ENCODE measurements at places on chromosomes 6 and 20.

GRCh38 chr6:16481697-16482399, 243.5 kb downstream of the GMPR start:
- no peak for DNase-seq

GRCh38 chr6:83216806-83217205, 23.6 kb downstream of the RWDD2A start:
- DNase-seq, result no peak

GRCh38 chr6:113779656-113780055, 77.5 kb upstream of the MARCKS start:
- DNase-seq, result no peak

- no peak for DNase-seq
Observed at GRCh38 chr6:168208854-168209253, 110.7 kb downstream of the DACT2 start.

GRCh38 chr20:24950128-24950835, 1.2 kb downstream of the CST7 start:
- no peak for DNase-seq

DNA sequence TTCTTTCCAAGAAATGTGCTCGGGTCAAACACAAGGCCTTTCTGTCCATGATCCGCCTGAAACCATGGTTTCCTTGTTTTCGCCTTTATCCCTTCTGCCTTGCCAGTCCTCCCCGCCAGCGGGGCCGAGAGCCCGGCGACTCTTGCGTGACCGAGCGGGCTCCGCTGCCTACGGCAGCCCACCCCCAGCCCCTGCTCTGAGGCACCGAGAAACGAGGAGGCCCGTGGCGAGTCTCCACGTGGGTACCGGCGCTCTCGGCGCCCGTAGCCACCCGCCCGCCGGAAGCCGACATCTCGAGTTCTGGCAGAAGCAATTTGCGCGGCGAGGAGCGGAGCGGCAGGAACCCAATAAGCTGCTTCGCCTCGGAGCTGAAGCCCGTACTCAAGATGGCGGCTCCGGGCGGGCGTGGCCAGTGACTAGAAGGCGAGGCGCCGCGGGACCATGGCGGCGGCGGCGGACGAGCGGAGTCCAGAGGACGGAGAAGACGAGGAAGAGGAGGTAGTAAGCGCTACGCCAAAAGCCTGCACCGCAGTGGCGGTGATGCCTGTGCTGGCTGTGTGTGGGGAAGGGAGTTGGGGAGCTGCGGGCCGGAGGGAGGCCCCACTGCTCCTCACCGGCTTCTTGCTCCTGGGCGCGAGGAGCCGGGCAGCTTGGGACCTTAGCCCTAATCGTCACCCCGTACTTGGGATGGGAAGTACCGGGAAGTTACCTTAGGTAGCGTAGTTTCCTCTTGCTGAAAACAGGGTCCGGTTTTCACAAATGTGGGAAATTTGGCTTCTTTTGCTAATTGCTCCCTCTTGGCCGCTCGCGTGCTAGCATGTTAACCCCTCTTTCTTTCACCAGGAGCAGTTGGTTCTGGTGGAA, at the start of gene GTF3C6:
Gene GTF3C6 (plus strand): TSS at position 378 of the 864 bp plus-strand sequence. CDS start 64 bp downstream, at position 442.
- DNase-seq, result peak; percentile 73

GRCh38 chr20:62906647-62907375, 19.5 kb downstream of the DIDO1 start:
- no peak for DNase-seq

- no peak for DNase-seq
Observed at GRCh38 chr6:112773187-112773586, 426.1 kb downstream of the RFPL4B start.

GRCh38 chr6:169251371-169251802, 2.3 kb downstream of the THBS2 start:
- no peak for DNase-seq

- DNase-seq, result no peak
Observed at GRCh38 chr6:168177103-168177891, 98.3 kb upstream of the FRMD1 start.

DNA sequence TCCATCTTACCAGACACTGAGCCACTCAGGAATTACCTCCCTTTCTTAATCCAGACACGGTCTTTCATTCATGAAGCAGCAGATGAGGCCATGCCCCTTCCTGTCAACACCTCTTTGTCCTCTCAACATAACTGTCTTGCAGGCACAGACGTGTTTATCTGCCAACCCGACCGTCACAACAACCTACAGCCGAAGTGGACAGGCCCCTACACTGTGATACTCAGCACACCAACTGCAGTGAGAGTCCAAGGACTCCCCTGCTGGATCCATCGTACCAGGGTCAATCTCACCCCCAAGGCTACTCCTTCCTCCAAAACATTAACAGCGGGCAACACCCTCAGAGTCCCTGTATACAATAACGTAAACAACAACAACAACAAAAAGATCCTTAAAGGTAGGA, 30.6 kb upstream of the ULBP3 start:
- no peak for DNase-seq

DNA sequence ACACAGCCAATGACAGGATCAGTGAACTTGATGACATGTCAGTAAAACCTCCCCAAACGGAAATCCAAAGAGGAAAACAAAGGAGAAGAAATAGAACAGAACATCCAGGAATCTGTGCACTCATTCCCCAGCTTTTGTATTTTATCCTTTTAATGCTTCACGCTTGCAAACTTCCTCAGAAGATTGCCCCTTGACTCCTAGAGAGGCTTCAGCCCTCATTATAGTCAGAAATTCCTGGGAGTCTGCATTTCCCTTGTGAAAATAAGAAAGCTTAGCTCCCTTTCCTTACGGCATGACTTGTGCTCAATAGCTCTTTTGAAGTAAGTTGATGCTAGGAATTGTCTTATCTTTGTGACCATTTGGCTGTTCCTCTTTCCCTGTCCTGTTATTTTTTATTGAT, 313.6 kb upstream of the OPRM1 start:
- DNase-seq, result no peak

- DNase-seq, result no peak
Observed at GRCh38 chr20:36431604-36432003, 109.7 kb upstream of the MYL9 start.

DNA sequence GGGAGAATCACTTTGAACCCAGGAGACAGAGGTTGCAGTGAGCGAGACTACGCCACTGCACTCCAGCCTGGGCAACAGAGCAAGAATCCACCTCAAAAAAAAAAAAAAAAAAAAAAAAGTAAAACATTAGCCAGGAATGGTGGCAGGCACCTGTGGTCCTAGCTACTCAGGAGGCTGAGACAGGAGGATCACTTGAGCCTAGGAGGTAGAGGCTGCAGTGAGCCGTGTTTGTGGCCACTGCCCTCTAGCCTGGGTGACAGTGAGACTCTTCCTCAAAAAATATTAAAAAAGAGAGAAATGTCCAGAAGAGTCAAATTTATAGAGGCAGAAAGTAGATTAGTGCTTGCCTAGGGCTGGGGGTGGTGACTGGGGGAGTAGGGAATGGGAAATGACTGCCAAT, 6.8 kb upstream of the PIGU start:
- no peak for DNase-seq

DNA sequence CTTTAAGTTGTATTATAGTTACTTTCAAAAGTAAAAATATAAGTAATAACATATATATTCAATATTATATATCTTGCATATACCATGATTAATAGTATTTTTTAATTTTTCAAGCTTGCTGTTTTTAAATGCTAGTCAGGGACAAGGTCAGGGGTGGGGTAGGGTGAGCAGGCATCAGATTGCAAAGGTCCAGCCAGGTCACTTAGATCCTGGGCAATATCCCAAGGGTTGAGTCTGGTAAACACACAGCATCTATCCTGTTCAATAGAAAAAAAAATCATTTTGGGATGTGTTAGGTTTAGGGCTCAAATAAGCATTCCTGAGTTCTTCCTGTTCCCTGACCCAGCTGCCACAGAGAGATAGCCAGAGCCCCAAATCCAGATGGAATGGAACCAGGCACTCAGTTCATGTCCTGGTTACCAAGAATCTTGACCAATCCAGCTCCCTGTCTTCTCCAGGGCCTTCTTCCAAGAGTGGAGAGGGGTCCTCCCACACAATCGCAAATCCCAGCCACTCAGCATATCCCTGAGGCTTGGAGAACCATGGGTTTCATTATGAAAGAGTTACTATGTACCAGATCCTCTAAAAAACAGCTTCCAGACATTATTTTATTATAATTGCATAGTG, 134.9 kb upstream of the TOP1 start:
- no peak for DNase-seq

GRCh38 chr6:168528474-168529095, 87.6 kb downstream of the SMOC2 start:
- DNase-seq, result no peak

DNA sequence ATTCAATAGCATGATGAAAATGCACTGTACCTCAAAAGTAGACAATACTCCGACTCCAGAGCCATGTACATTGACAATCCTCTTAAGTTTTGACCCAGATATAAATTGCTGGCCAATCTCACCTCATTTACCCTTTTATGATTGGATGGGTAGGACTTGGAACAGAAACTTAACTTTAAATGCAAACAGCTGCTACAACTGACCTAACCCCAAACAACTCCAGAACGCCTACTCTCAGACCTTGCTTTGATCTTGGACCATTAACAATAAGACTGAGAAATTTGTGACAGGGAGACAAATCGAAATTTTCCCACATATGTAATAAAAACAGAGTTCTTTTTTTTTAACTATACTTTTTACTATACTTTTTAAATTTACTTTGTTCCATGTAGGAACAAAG, 200.5 kb upstream of the MCHR2 start:
- DNase-seq, result no peak

- DNase-seq, result no peak
Observed at GRCh38 chr20:42181064-42181463, 562.9 kb upstream of the CHD6 start.

GRCh38 chr20:21386111-21386510, 11.2 kb downstream of the NKX2-4 start:
- DNase-seq, result no peak

DNA sequence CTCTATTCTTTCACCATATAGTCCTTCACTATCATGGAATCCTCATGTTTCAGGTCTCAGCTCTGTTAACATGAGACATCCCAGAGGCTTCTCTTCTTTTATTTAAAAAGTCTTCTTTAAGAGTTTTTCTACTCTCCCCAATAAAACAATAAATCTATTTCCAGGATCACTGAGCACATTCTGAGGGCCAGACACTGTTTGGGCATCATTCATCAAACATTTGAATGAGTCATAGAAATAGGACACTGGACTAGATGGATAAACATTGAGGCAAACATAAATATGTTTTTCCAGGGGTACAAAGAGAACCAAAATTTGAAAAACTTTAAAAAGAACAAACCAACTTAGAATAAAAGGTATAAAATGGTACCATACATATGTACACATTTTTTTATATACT, 554.4 kb downstream of the KIF16B start:
- no peak for DNase-seq

DNA sequence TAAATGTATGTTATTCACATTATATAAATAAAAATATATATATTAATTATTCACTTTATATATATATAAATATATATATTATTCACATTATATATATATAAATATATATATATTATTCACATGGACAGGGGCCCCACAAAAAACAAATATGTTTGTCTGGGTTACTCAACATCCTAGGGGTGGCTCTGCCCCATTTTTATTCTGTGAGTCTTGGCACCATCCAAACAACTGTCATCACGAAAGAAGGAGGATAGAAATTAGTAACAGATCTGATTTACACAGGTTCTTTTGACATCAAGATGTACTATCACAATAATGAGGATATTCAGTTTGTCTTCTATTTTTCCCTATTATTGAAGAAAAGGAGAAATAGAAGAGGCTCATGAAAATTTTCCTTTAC, 187.3 kb downstream of the GPX5 start:
- no peak for DNase-seq

GRCh38 chr20:6765469-6766058, 1.9 kb upstream of the BMP2 start:
- peak; percentile 59 for DNase-seq

- no peak for DNase-seq
Observed at GRCh38 chr6:15936503-15936902, 192.4 kb upstream of the MYLIP start.

GRCh38 chr6:80151635-80152034, 45.2 kb downstream of the BCKDHB start:
- DNase-seq, result no peak

GRCh38 chr6:163724196-163724595, 309.7 kb downstream of the QKI start:
- no peak for DNase-seq

DNA sequence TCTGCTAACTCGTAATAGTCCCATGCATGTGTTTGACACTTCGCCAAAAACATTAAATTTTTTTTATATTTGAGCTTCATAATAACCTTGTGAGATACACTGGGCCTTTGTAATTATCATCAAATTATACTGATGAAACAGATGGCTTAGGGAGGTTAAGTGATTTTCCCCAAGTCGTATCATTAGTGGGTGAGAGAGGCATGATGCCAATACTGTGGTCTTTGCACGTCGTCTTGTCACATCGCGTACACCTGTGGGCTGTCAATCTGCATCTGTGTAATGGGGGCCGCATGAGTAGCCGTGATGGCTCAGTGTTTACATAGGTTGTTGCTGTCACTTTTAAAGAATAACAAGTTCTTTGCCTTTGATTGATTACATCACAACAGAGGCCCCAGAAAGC, 1.7 kb downstream of the PRL start:
- peak; percentile 40 for DNase-seq

DNA sequence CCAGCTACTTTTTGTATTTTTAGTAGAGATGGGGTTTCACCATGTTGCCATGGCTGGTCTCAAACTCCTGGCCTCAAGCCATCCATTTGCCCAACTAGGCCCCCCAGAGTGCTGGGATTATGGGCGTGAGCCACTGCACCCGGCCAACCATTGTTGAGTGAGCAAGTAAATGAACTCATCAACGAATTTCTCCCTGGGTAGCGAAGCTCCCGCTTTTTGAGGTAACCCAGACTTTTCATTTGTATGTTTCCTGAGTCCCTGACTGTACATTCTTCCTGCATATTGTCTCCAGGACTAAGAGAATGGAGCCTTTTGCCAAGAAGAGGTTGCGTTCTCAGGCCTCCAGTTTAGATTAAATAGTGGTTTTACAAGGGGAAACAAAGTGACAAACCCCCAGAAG, 36.4 kb downstream of the RIPOR3 start:
- no peak for DNase-seq

- DNase-seq, result no peak
Observed at GRCh38 chr20:57414867-57415592, 23.8 kb downstream of the RBM38 start.

- DNase-seq, result no peak
Observed at GRCh38 chr20:38875175-38875993, 50.8 kb upstream of the FAM83D start.

GRCh38 chr6:68738039-68738438, 103.0 kb downstream of the ADGRB3 start:
- DNase-seq, result no peak
